Foreskin melanocyte (primary cell): ENCODE measurements at places on chromosomes 3 and 15.

GRCh38 chr3:106728315-106729098 lies 648.7 kb upstream of the CCDC54 start:
- DNase-seq = no peak

GRCh38 chr3:72171946-72172345 lies 387.0 kb upstream of the PROK2 start:
- DNase-seq = no peak

DNA sequence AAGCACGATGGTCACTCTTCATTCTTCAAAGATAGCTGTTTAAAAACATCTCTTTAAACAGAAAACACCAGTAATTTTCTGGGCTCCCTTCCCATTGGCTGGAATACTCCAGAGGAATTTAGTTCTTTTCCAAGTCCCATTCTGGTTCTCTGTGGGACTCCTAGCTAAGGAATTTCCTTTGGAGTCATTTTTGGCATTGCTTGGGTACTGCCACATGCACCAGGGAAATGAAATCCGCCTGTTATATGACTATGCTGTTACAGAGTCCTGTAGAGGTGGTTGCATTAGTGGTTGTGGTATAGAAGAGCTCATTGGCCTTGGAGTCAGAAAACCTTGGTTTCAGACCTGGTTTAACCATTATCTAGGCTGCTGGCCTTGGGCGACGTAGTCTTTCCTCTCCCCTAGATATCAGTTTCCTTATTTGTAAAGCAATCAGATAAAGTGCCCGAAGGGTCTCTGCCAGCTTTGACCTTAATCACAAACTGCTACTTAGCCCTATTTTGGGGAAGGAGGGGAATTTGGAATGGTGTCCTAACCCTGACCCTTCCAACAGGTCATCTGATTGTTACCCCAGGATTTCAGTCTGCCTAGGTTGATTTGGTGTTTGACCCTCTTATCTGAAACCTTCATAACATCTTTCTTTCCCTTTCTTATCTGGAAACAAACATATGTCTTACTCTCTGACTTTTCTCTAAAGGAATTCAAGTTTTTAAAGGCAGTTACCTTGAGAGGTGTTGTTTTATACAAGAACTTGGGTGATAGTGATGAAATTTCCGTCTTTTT lies 13.4 kb downstream of the RTP1 start:
- DNase-seq = peak; percentile 16

- DNase-seq = peak; percentile 50
These were observed 42.5 kb downstream of the MCF2L2 start for GRCh38 chr3:183385698-183386613.

DNA sequence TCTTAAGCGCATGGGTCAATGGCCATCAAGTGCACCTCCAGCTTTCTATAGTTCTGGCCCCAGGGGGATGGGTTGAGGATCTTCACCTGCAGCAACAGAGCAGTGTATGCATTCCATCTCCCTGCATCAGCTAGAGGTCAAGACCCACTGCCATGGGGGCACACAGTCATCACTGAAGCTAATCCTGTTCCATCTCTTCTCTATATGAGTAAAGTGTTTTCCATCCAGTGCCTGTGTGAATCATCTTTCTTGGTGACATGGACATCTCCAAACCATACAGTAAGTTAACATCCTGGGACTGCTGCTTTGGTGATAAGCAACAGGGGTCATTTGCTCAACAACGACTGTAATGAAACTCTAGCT lies 4.4 kb upstream of the ENTPD3 start:
- no peak for DNase-seq

- no peak for DNase-seq
These were observed 159.1 kb upstream of the EOMES start for GRCh38 chr3:27880969-27881892.

DNA sequence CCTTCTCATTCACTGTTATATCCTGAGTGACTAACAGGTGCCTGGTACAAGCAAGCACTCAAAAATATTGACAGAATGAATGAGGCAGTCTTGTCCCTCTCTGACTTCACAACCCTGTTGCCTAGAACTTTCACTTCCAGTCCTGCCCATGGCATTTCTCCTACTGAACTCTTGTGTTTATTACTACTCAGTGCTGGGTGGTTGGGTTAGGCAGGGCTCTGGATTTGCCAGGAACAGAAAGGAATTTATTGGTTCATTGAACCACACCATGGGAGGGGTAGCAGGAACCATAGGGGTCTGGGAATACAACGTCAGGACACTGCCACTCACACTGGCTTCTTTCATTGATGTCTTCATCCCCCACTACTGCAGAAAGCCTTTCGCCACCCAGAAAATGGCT lies 41.9 kb upstream of the SEMA4B start:
- no peak for DNase-seq

- no peak for DNase-seq
These were observed 19.1 kb downstream of the DNAJB8 start for GRCh38 chr3:128447561-128448013.

- DNase-seq = no peak
These were observed 82.1 kb downstream of the ATP2B2 start for GRCh38 chr3:10423171-10423882.

DNA sequence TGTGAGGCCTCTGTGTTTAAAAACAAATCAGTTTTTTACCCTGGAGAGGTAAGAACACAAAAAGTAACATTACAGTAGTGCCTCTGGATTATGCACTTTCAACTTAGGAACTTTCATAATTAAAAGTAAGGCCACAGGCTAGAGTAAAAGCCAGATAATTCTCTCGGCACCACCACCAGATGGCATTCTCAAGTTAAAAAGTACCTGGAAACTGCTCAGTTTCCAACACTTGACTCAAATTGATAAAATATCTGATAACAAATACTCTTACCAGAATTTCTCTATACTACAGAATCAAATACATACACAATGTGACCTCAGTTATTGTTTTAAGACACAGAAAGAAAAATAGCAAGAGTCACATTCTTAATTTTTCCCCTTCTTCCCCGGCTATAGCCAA lies 19.9 kb downstream of the SPICE1 start:
- DNase-seq = no peak

GRCh38 chr15:99719096-99719541 lies 14.1 kb downstream of the LYSMD4 start:
- peak; percentile 74 for DNase-seq
